ENCODE measurements at places on chromosomes 5 and 9.

- DNase-seq = no peak
Observed at GRCh38 chr5:124536333-124536732, 210.1 kb downstream of the ZNF608 start.

DNA sequence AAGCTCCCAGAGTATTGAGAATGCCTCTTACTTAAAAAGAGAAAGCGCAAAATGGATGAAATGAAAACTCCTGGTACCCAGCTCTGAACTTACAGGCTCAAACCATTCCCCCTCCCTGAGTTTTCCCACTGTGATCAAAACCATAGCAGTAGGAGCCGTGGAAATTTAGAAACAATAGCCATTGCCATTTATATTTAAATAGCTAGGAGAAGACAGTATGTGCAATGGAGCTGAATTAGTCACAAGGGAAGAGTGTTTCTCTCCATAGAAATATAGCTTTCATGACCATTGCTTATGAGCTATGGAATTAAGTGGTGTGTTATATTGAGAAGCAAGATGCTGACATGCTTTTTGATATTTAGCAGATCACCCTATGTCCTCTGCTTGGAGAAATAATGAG lies 84.6 kb downstream of the PCSK5 start:
- DNase-seq = no peak

- DNase-seq = peak; percentile 36
Observed at GRCh38 chr9:304519-305185, 90.0 kb downstream of the DOCK8 start.

- DNase-seq = no peak
Observed at GRCh38 chr5:13503017-13503416, 441.5 kb downstream of the DNAH5 start.

DNA sequence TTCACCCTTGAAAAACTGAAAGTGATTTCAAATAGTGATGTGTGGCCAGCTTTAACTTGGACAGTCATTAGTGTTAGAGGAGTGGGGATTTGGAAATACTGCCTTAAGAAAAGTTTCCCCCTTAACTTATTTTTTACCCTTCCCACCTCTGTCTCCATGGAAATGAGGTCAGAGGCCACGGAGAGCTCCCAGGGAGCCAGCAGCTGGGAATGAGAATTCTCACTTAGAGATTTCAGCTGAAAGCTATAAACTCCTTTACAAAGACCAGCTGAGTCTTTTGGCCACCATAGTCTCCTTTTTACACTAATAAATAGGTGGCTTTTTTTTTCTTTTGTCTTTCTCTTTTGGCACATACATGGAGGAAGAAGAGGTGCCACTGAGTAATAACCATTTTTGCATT lies 45.7 kb upstream of the PIK3R1 start:
- no peak for DNase-seq

DNA sequence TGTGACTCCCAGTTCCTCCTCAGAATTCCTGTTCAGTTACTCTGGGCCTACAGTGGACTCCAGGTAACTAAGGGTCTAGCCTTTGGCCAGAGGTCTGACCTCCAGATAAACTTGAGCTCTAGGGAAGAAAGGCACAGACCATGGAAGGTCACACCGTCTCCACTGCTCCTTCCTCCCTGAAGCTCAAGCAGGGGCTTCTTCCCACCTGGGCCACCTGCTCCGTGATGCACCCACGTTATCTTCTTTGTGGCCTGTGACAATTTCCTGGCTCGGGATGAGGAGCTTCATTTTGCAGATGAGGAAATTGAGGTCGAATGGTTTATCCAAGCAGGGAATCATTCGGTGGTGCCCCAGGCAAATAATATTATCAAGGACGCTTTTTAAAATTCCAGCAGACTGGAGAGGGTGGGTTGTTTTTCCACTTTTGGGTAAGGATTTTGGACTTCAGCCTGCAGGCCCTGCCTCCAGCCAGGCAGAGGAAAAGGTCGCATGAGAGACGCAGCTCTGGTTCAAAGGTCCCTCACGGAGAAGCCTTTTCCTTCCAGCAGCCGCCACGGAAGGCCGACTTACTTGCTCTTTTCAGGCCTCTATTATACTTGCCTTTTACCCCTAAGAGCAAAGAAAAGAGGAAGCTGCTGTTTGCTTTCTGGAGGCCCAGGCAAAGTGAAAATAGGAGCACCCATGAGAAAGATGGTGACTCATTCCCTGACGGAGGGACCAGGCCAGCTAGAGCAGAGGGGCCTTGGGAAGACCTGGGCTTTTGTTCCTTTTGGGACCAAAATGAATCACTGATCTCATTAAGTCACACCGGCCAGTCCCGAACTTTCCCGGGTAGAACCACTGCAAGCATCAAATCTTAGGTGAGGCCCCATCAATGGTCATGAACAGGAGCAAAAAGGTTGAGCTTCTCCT lies 22.8 kb upstream of the DUSP1 start:
- DNase-seq = peak; percentile 66

DNA sequence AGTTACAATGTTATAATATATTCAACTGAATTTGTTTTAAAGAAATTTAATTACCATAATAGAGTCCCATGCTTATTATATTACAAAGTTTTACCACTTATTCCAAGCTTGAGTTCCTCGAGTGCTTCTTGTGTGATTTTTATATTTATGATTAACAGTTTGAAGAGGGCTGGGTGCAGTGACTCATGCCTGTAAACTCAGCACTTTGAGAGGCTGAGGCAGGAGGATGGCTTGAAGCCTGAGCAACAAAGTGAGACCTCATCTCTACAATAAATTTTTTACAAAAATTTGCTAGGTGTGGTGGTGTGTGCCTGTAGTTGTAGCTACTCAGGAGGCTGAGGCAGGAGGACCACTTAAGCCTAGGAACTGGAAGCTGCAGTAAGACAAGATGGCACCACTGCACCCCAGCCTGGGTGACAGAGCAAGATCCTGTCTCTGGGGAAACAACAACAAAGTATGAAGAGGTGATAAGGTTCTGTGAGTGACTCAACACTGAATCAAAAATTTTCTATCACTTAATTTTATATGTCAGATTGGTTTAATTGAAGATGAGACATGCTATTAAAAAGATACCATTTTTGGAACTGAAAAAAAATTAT lies 9.2 kb downstream of the POC5 start:
- no peak for DNase-seq

DNA sequence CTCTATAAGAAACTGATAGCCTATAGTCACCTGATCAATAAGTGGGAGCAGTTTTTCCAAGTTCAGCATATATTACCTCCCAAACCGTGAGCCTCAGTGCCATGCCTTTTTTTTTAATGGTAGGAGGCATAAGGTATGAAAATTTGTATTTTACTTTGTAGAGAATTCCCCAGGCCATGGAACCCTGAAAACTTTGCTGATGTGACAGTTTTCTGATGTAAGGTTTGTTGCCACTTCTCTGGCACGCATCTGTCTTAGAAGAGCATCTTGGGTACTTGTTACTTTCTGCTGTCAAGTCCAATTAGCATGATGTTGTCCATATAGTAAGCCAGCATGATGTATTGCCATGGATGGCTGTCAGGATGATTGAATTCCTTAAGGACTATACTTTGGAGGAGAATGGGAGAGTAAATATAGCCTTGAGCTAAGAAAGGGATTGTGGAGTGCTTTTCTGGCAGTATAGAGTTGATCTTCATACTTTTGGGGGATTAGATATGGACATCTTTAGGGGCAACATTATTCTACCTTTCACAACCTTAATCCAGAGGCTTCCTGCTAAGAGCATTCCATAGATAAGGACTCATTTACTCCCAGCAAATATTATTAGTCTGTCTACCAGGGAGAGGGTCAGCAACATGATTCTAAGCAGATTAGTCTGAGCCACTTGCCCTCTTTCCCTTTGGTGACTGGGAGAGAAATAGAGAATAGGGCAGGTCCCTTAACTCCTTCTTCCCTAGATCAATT lies 389.6 kb downstream of the YTHDC2 start:
- no peak for DNase-seq

DNA sequence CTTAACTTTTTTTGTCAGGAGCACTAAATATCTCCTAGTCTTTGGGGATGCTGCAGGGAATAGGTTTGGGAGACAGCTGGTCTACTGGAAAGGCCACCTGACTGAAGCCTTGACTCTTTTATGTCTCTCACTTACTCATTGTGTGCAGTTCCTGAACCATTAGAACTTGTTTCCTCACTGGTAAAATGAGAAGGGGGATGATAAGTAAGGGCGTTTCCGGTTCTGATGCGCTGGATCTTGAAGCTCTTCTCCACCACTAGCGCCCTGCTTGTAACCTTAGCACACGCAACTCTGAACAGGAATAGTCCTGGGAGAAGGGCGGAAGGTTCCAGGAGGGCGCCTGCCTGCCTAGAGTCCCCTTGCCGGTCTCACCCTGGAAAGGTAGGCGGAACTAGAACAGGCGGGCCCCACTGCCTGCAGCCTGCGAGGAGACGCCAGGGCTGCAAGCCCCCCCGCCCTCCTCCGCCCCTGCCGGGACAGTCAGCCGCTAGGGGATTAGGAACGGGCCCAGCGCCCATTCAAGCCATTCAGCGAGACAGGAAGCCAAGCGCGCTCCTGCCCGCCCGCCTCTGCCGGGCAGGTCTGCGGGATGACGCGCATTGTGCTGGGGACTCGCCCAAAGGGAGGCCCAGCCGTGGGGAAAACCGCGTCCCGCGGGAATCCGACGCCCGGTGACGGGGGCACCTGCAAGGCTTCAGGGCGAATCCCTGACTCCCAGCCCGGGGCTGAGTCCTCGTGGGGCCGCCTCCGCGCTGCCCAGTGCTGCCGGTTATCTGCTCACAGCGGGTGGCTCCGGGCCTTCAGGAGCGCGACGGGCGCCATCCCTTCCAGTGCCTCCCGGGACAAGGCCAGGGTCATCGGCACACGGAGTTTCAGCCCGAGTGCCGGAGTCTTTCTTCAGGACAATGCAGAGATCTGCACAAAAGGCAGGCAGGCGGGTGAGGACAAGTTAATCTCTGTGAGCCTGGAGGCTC lies 44.0 kb upstream of the XPA start:
- DNase-seq = no peak

GRCh38 chr5:6501701-6502100 lies 53.0 kb downstream of the UBE2QL1 start:
- DNase-seq = no peak

- no peak for DNase-seq
Observed at GRCh38 chr5:165310031-165310430, 1804.6 kb downstream of the MAT2B start.

GRCh38 chr5:39544941-39545340 lies 120.2 kb upstream of the DAB2 start:
- no peak for DNase-seq

GRCh38 chr9:114889802-114890224 lies 40.6 kb downstream of the TNFSF8 start:
- DNase-seq = no peak

- DNase-seq = no peak
Observed at GRCh38 chr5:153959134-153959957, 79.4 kb downstream of the FAM114A2 start.

GRCh38 chr5:159655757-159656409 lies 260.4 kb upstream of the ADRA1B start:
- DNase-seq = no peak

DNA sequence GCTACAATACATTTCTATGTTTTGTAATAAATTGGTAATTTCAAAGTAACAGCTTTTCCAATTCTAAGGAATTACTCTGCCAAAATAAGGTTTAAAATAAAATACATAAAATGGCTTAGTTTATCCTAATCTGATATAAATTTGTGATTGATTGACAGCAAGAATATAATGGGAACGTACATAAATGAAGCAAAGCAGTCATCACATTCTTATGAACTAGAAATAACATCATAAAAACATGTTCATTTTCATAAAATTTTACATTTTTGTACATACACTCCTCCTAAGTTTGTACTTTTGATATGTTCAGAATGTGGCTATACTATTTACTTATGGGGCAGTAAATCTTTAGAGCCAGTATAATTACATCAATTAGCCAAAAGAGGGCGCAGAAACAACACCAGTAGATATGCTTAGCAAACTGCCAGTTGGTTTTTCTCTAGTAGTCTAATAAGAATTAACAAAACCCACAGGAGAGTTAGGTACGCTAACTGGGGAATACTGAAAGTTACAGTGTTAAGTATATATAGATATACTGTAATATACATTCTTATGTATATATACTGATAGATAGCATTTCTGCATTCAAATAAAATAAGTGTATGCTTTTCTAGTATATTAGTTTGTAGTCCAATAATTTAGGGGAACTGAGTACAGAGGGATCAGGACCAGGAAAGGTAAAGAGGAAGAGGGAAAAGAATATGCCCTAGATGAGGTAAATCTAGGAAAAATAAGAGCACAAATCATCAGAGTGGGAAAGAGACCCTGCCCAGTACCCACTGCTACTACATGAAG lies 76.8 kb downstream of the ZDHHC21 start:
- DNase-seq = no peak

GRCh38 chr5:147972076-147972840 lies 65.9 kb upstream of the C5orf46 start:
- no peak for DNase-seq

GRCh38 chr5:140107312-140108092 lies 6.4 kb upstream of the PURA start:
- peak; percentile 94 for DNase-seq

- no peak for DNase-seq
Observed at GRCh38 chr9:69697475-69697874, 25.3 kb upstream of the APBA1 start.

DNA sequence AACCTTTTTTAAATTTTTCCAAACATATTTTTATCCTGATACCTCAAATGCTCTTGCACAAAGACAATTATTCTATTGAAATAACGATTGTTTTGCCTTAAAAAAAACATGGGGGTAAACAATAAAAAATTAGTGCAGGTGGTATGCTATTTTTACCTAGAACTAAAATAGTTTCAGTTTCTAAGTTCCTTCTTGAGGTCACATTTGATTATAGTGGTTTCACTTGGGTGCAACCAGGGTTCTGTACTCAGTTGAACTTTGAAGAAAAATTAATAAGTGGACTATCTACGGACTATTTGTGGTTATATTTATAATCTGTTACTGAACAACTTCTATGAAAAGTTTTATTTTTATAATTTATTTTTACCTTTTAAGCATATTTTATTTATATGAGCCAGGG lies 387.1 kb upstream of the IZUMO3 start:
- DNase-seq = no peak

DNA sequence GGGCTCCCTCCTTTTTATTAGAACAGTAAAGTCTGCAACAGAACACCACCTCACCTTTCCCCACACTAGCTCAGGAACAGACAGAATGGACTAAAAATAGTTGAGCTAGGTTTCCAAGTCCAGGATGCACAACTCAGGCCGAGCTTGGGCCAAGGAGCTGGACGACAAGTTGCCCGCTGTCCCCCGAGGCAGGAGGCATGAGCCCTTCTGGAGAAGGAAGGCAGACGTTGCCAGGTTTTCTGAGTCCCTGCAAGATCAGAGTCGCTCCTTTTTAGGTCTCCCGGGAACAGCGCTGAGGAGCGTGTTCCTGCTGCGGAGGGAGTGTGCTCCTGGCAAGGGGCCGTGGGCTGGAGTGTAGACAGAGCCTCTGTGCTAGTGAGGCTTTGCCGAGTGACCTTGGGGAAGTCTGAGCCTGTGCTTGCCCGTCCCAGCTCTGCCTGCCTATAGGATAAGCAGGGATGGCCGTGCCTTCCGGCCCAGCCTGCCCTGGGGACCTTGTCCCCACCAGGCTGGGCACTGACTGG lies 121.6 kb downstream of the WNK2 start:
- no peak for DNase-seq
